Calu3 (cell line): ENCODE measurements at places on chromosomes 1 and 21. TPM values are rescaled to one million over a fixed set of nuclear protein-coding genes. Genes with fewer than 3 reads are reported as not detected.
A peak's percentile ranks its signal among the peaks of the same experiment; 100 is the strongest.

The WDR26 gene
- 84.9 and 85.7 TPM in 2 replicates for total RNA-seq

The AGO1 gene
- total RNA-seq: 30.0 and 34.4 TPM in 2 replicates

The CLDN17 gene
- total RNA-seq: not detected in 2 replicates

The NECTIN4 gene
- 24.9 and 42.4 TPM in 2 replicates for total RNA-seq

The CFHR5 gene
- total RNA-seq: not detected in 2 replicates

The EXO5 gene
- 11.7 and 12.2 TPM in 2 replicates for total RNA-seq

The SNAP47 gene
- total RNA-seq: 39.4 and 39.9 TPM in 2 replicates

DNA sequence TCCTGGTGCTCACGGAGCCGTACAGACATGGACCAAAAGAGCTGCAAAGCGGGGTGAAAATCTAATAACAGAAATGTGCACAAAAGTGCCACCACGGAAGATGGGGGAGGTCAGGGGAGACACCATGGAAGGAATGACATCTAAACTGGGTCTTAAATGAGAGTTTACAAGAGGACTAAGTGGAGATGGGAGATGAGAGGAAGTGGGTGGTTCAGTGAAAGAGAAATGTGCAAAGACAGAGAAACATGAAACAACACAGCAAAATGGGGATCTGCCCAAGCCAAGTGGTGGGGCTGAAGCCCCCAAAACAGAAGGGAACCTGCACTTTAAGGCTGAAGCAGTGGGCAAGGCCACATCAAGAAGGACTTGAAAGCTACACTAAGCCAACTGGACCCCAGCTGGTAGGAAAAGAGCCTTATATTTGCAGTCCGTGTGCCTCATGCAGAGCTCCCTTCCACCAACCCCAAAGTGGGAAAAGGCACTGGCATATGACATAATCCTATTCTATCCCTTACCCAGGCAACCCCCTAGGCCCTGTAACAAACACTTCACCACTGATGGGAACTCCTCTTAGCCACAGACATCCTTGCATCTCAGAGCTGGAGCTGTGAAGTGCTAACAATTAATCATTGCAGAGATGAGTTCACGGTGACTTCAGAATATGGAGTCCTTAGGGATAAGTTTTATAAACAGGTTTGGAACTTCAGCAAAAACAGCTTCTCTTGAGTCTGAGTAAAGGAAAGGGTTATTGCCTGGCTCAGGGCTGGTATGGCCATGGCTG, 198.6 kb upstream of the EDN2 start:
- DNase-seq: no peak
- peaks cover 22% of the 10 kb centered on the region for H3K4me1 ChIP-seq
- H3K36me3 ChIP-seq: no peaks in the 10 kb centered on the region
- no peak overlapping the region for H3K27ac ChIP-seq
- no peak overlapping the region for H3K4me3 ChIP-seq

DNA sequence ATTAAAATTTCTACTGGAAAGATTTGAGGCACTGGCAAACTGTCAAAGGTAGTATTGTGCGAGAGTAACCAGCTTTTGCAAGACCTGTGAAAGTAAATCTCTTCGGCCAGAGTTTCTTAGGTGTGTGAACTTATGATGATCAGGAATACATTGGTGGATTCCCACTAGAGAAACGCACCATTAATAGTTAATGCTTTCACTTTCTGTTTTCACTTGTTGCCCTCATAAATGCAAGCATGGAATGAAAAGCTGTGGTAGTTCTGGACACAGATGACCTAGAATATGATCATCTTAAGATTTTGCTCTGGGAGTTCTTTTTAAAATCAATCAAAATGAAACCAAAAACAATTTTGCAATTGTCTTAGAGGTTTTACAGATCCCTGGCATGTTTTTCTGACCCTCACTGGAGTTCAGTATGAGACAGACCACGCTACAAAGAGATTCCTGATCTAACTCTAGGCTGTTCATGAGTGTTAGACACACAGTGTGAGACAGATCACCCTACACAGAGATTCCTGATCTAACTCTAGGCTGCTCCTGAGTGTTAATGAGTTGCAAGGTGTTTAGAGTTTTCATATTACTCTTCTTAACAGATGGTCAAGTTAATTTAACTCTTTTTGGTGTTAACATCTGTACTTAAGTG, 98.8 kb downstream of the SDCCAG8 start:
- no peaks in the 10 kb centered on the region for H3K27me3 ChIP-seq
- H3K4me1 ChIP-seq: no peaks in the 10 kb centered on the region
- peaks cover 9% of the 10 kb centered on the region for H3K36me3 ChIP-seq
- no peak for DNase-seq
- no peak overlapping the region for H3K27ac ChIP-seq

GRCh38 chr1:237799762-237800474, 90.8 kb downstream of the ZP4 start:
- peaks cover 8% of the 10 kb centered on the region for H3K27me3 ChIP-seq
- DNase-seq: peak; percentile 94
- H3K4me3 ChIP-seq: no peak overlapping the region
- H3K4me1 ChIP-seq: peaks cover 6% of the 10 kb centered on the region
- H3K27ac ChIP-seq: no peak overlapping the region

GRCh38 chr1:119674835-119675289, 26.8 kb upstream of the ZNF697 start:
- H3K4me1 ChIP-seq: peaks cover 44% of the 10 kb centered on the region
- H3K36me3 ChIP-seq: peaks cover 9% of the 10 kb centered on the region
- H3K4me3 ChIP-seq: peak overlapping the region; percentile 62
- peak overlapping the region; percentile 88 for H3K27ac ChIP-seq
- H3K27me3 ChIP-seq: no peaks in the 10 kb centered on the region

GRCh38 chr1:93758842-93759515, 77.3 kb upstream of the BCAR3 start:
- H3K4me1 ChIP-seq: peaks cover 29% of the 10 kb centered on the region
- peak overlapping the region; percentile 65 for H3K27ac ChIP-seq
- DNase-seq: peak; percentile 51
- H3K36me3 ChIP-seq: no peaks in the 10 kb centered on the region
- no peak overlapping the region for H3K4me3 ChIP-seq
- H3K27me3 ChIP-seq: no peaks in the 10 kb centered on the region

- H3K4me3 ChIP-seq: no peak overlapping the region
- DNase-seq: no peak
- H3K27ac ChIP-seq: no peak overlapping the region
- no peaks in the 10 kb centered on the region for H3K4me1 ChIP-seq
Measured at GRCh38 chr21:35414507-35415139, 365.5 kb upstream of the RUNX1 start.

DNA sequence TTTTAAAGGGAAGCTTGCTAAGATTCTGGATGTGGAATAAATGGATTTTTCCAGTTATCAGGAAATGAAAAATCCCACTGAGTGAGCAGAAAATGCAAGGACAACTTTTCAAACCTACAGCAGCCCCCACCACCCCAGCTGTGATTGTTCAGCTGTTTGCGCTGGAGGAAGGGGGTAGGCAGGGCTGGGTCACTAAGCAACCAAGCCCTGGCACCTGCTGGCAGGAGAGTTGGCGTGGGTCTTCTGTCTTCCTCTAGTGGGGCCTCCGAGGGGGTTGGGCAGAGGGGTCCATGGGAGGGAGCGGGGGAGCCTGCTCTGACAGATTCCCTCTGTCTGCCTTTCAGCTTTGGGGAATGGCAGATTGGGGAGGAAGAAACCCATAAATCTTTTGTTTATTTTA, 45.3 kb downstream of the EIF2D start:
- H3K27me3 ChIP-seq: peaks cover 29% of the 10 kb centered on the region
- H3K4me1 ChIP-seq: peaks cover 17% of the 10 kb centered on the region
- H3K27ac ChIP-seq: no peak overlapping the region
- no peaks in the 10 kb centered on the region for H3K36me3 ChIP-seq
- H3K4me3 ChIP-seq: no peak overlapping the region
- DNase-seq: no peak

- no peaks in the 10 kb centered on the region for H3K36me3 ChIP-seq
- H3K4me1 ChIP-seq: no peaks in the 10 kb centered on the region
- no peak for DNase-seq
- H3K27ac ChIP-seq: no peak overlapping the region
- H3K4me3 ChIP-seq: no peak overlapping the region
Measured at GRCh38 chr1:183404476-183404875, 13.7 kb downstream of the NMNAT2 start.

GRCh38 chr1:91803123-91803522, 82.8 kb downstream of the TGFBR3 start:
- no peak overlapping the region for H3K27ac ChIP-seq
- no peak for DNase-seq
- peaks cover 21% of the 10 kb centered on the region for H3K4me1 ChIP-seq
- no peaks in the 10 kb centered on the region for H3K36me3 ChIP-seq

DNA sequence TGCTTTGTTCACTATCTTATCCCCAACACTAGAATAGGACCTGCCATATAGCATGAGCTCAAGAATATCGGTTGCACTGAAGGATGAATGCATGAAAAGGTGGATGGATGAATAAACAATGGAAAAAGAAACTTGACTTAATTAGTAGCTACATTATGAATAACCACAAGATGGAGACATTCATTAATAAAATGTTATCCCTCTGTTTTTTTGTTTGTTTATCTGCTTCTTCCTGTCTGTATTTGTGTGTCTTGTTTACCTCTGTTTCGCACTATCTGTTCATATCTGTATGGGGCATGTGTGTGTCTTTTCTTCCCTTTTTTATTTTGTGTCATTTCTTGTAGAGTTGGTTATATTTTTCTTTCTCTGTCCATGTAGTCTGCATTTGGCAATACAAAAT, 1.1 kb upstream of the OR14I1 start:
- no peaks in the 10 kb centered on the region for H3K27me3 ChIP-seq
- H3K36me3 ChIP-seq: no peaks in the 10 kb centered on the region
- no peak overlapping the region for H3K4me3 ChIP-seq

DNA sequence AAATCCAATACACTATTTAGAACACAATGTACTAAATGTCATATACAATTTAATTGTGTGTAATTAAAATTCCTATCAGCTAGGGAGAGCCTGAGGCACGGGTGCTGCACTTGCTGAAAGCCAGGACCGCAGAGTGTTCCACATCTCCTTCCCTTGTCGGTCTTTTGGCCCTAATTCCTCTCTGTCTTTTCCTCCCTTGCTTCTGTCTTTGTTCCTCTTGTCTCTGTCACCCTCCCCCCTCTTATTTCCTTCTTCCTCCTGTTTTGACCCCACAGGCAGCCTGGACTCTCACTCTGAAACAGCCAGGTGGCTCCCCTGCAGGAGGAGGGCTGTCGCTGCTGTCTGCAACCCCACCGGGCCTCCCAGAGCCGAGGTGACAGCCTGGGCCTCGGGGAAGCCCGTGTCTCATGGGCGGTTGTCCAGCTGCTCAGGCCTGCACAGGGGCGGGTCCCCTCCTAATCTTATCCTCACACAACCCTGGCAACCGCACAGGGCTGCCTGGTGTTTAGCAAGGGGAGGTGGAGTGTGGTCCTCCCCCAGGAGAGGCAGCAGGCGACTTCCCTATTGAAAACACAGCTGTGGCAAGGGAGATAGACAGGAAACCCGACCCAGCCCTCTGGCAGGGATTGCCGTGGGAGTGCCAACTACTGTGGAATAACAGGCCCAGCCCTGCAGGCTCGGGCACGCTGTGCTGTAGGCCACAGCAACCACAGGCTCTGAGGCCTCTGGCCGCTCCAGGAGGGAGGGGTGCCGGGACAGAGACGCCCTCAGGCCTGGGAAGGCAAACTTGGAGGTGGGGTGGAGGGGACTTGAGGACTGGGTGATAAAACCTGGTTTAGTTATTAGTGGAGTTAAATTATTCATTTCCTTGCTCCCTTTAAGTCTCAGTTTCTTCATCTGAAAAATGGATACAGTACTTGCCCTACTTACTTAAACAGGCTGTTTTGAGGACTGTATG, 68.8 kb upstream of the WDR26 start:
- H3K36me3 ChIP-seq: no peaks in the 10 kb centered on the region
- H3K27me3 ChIP-seq: no peaks in the 10 kb centered on the region
- peak; percentile 85 for DNase-seq
- peaks cover 38% of the 10 kb centered on the region for H3K4me1 ChIP-seq

GRCh38 chr1:182990413-182991144, 32.6 kb upstream of the LAMC1 start:
- peaks cover 22% of the 10 kb centered on the region for H3K4me1 ChIP-seq
- peak overlapping the region; percentile 51 for H3K27ac ChIP-seq
- H3K36me3 ChIP-seq: no peaks in the 10 kb centered on the region
- no peak for DNase-seq
- peak overlapping the region; percentile 6 for H3K4me3 ChIP-seq

DNA sequence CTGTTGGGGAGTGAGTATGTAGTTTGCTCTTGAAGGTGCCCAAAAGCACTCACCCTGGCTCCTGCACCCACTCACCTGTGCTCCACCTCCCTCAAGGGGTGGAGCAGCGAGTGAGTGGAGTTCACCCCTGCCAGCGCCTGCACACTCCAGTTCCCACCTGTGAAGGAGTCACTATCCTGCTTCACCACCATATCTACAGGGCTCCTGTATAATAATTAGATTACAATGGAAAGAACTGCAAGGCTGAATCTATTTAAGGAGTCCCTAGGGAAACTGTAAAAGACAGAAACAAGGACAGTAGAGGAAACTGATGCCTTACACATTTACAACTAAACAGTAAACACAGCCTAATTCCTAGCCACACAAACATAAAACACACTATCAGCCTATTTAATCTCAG, 4.1 kb downstream of the DNAI4 start:
- H3K4me1 ChIP-seq: peaks cover 28% of the 10 kb centered on the region
- H3K27ac ChIP-seq: no peak overlapping the region
- no peaks in the 10 kb centered on the region for H3K27me3 ChIP-seq
- H3K4me3 ChIP-seq: no peak overlapping the region
- H3K36me3 ChIP-seq: peaks cover 23% of the 10 kb centered on the region
- no peak for DNase-seq

- no peak for DNase-seq
- H3K36me3 ChIP-seq: peaks cover 5% of the 10 kb centered on the region
- H3K4me1 ChIP-seq: no peaks in the 10 kb centered on the region
Measured at GRCh38 chr1:3515774-3516480, 61.5 kb downstream of the ARHGEF16 start.

GRCh38 chr1:99553301-99553700, 92.6 kb upstream of the PALMD start:
- H3K4me3 ChIP-seq: no peak overlapping the region
- no peak for DNase-seq
- H3K36me3 ChIP-seq: peaks cover 5% of the 10 kb centered on the region
- H3K4me1 ChIP-seq: peaks cover 36% of the 10 kb centered on the region
